ENCODE measurements at places on chromosomes 6 and 20.
A peak's percentile ranks its signal among the peaks of the same experiment; 100 is the strongest.

DNA sequence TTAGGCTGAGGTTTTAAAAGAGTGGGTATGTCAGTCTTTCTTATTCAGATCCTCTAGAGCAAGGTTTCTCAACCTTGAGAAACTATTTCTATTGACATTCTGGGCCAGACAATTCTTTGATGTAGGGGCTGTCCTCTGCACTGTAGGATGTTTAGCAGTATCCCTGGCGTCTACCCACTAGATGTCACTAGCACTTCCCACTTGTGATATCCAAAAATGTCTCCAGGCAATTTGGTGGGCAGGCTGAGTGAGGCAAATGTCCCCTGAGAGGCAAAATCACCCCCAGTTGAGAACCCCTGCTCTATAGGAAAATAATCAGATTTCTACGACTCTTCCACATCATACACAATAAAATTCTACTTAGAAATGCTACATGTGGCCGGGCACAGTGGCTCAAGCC, 7.7 kb upstream of the ZKSCAN8 start:
- peak; percentile 51 for DNase-seq

- DNase-seq, result no peak
Observed at GRCh38 chr20:49687595-49688567, 25.8 kb downstream of the B4GALT5 start.

DNA sequence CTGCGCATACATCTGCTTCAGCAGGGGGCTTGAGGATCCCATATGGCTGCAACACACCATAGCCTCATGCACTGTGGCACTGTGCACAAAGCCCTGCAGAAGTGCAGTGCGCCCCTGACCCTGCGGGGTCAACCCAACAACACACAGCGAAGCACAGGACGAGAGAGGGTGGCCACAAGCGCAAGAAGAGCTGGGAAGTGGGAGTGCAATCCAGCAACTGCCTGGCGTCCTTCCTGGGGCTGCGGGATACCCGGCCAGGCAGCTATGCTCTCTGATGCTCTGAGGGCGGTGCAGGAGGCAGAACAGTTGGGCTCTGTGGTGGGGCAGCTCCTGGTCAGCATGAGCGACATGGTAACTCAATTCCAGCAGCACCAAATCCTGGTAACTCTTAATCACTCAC, 5.6 kb upstream of the ACSS1 start:
- no peak for DNase-seq

DNA sequence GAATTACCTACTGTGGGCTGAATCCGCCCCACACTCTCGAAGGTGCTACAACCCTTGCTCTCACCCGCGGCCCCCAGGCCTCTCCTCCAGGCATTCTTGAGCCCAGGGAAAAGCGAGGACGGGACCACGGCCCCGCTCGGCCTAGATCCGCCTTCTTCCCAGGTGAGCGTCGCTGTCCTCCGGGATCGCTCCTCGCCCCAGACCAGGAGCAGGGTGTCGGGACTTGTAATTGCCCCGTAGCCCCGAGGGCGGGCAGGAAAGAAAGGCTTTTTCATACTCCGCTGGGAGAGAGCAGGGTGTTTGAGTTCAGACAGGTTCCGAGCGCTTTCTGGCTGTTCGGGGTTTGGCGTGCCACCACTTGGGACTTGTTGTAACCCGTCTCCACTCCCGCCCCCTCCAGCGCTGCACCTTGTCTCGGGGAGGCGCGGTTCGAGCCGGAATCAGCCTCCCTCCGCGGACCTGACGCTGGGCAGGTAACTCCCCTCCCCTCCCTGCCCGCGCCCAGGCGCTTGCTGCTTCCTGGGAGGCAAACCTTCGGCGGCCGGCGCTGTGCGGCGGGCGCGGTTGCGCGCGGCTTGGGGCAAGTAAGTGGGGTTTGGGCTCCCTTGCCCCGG, at the start of gene FAM83B:
Gene FAM83B, plus strand, starts transcription at position 529 of the 614 bp plus-strand sequence. CDS start 23,476 bp downstream, outside the sequence.
- DNase-seq, result no peak

- DNase-seq, result peak; percentile 79
Observed at GRCh38 chr6:106637717-106638341, 8.5 kb downstream of the QRSL1 start.
